Activated T-cell treated with anti-CD3 and anti-CD28 coated beads for 48 hours (primary cell): ENCODE measurements at places on chromosomes 2 and 18.
A peak's percentile ranks its signal among the peaks of the same experiment; 100 is the strongest.

GRCh38 chr18:5420906-5421305 is 122.9 kb downstream of the EPB41L3 start:
- DNase-seq, result no peak

DNA sequence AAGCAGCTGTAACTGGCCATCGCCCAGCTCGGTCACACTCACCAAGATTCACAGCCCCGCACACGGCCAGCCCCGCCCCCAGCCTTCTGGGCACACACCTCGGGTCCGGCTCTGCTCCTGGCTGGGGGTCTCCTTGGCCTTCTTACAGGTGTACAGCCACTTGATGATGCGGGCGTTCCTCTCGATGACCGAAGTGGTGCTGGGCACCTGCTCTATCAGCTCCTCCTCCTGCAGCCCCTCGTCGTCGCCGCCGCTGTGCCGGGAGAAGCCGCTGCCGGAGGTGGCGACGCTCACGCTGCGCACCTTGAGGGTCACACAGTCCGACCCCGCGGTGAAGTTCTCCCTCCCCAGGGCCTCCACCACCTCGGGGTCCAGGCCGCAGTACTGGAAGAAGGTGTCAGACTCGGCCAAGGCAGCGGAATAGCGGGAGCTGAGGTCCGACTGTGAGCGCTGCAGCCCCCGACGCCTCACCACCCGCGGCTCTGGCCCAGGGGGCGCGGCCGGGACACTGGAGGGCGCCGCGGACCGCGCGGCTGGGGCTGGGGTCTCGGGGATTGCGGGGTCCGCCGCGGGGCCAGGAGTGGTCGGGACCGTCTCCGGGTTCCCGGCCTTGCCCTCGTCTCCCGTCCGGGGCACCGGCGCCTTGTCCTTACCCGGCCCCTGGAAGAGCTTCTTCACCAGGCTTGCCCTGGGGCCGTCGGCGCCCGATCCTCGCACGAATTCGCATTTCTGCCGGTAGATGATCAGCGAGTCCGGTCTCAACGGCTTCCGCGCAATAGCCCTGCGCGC is 769 bp downstream of the FAM110C start:
- no peak for DNase-seq

DNA sequence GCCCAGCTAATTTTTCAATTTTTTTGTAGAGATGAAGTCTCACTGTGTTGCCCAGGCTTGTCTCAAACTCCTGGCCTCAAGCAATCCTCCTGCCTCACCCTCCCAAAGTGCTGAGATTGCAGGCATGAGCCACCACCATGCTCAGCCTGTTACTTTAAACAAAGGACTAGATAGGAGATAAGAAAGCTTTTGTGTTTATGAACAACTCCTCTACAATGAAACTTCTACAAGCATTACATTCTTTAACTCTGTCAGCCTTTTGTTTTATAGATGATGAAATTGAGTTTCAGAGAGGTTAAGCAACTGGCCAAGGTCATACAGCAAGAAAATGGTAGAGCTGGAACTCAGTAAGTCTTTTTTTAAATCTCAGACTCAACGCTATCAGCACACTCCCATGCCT is 22.7 kb downstream of the ALPK2 start:
- DNase-seq, result no peak

DNA sequence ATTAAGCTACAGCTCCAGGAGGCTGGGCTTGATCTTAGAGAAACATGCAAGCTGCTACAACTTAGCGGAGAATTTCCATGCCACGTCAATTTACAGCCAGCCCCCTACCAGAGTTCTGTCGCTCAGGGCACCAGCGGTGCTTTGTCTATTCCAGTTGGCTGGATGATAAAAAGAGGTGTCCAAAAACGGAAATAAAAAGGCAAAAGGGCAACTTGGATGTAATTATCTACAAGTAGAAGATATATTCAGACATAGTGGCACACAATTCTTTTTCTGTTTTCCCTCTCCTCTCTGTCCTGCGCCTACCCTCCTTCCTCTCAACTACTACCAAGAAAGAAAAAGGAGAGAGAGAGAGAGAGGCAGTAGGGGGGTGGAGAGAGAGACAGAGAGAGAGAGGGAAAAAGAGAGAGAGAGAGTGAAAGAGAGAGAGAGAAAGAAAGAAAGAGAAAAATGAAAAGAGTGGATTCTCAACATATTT is 363 bp upstream of the RFTN2 start:
- DNase-seq, result no peak

GRCh38 chr18:44245019-44245418 is 435.7 kb upstream of the SETBP1 start:
- DNase-seq, result no peak

- DNase-seq, result peak; percentile 65
These were observed 673 bp upstream of the SMCHD1 start for GRCh38 chr18:2654928-2655177.

DNA sequence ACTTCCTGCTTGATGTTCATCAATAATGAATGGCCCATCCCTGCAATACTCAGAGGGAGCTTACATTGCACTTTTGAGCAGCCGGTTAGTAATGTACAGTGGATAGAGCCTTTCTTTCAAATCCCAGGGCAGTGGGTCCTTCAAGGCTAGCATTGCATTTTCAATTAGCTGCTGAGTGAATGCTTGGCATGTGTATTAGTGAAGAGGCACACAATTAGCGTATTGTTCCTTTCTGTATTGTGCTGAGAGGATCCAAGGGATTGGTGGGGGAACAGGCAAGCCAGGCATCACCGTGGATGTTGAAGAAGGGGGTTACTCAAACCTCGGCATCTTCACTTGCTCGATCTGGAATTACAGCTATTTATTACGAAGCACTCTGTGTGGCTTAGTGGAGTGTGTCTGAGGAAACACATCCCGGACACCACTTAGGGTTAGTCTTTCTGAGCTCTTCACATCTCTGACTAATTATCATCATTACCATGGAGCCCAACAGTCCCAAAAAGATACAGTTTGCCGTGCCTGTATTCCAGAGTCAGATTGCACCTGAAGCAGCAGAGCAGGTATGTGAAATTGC is at the start of gene PPP1R1C:
PPP1R1C (plus strand) TSS at position 222 of the 574 bp plus-strand sequence; CDS start at position 480, 258 bp downstream.
- DNase-seq, result no peak

DNA sequence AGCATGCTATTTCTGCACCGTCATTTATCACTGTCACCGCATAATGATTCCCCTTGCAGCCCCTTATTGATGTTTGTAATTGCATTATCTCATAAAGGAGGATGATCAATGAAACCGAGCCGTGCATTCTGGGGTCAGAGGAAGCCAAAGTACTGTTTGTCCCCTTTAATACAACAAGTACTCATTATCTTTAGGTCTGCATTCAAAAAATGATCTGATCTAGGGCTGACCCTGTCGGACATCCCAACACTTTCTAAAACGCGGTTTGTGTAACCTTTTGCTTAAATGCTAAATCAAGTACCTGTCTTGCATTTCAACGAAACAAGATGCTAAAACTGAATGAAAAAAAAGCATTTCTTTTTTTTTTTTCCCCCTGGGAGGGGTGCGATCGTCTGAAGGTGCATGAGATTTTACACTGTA is 143.8 kb downstream of the MEIS1 start:
- no peak for DNase-seq

DNA sequence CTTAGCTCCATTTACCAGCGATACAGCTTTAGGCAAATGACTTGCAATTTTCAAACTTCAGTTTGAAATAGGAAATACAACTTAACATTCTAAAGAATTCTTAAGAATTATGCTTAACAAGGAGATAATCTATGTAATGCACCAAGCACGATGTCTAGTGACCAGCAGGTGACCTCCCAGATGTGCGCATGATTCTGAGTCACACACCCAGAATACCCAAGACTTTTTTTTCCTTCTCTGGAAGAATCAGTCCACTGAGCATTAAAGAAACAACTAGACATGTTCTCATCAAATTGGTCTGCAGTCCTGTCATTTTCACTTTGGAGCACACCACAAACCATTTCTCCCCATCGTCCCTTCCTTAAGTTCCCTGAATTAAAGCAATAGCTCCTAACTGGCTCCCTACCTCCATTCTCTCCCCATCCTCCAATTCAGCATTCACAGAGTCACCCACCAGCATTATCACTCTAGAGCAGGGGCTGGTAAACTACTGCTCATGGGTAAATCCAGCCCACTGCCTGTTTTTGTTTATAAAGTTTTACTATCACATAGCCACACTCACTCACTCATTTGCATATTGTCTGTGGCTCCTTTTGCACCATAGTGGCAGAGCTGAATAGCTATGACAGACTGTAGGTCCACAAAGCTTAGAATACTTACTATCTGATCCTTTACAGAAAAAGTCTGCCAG is 13.2 kb downstream of the EVA1A start:
- no peak for DNase-seq

DNA sequence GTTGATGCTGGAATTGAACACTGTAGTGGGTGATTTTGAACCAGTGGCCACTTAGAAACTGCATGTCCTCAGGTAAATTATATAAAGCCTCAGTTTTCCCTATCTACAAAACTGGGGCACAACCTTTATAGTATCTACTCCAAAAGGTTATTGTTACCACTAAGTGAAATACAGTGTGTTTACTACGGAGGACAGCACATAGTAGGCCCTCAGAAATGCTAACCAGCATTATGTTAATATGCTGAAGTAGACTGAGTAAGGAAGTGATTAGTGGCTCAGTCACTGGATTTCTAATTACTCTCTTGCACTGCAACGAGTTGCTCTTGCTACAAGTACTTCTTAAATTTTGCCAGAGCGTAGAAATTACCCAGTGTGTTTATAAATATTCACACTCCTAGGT is 139.5 kb downstream of the HAUS1 start:
- DNase-seq, result no peak

- no peak for DNase-seq
These were observed 56.7 kb downstream of the ABCB11 start for GRCh38 chr2:168974428-168974827.

GRCh38 chr2:63218800-63219526 is 168.3 kb downstream of the OTX1 start:
- DNase-seq, result no peak

GRCh38 chr2:78237704-78238103 is 715.5 kb upstream of the LRRTM4 start:
- no peak for DNase-seq

DNA sequence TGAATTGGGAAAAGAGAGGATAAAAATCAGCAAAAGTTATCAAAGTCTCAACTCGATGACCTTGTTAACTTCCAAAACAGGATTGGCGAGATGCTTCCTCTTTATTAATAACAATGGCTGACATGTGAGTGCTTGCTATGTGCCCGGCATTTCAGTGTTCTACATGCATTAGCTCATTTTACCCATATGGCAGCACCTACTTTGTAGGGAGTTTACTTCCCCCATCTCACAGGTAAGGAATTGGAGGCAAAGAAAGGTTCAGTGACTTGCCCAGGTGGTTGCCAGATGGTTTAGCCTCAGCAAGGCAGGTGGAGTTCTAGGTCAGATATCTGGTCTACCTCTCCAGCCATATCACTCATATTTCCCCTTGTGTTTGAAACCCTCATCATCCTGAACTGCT is 12.4 kb downstream of the TFCP2L1 start:
- no peak for DNase-seq

- DNase-seq, result no peak
These were observed 57.8 kb upstream of the TXNDC2 start for GRCh38 chr18:9827793-9828505.

GRCh38 chr2:4965556-4966320 is 726.4 kb upstream of the SOX11 start:
- no peak for DNase-seq

- no peak for DNase-seq
These were observed 32.4 kb upstream of the YWHAQ start for GRCh38 chr2:9663008-9663879.

- no peak for DNase-seq
These were observed 13.3 kb upstream of the PPP4R1 start for GRCh38 chr18:9627642-9628041.

- peak; percentile 58 for DNase-seq
These were observed 475 bp downstream of the B3GNT2 start for GRCh38 chr2:62196278-62196901.

DNA sequence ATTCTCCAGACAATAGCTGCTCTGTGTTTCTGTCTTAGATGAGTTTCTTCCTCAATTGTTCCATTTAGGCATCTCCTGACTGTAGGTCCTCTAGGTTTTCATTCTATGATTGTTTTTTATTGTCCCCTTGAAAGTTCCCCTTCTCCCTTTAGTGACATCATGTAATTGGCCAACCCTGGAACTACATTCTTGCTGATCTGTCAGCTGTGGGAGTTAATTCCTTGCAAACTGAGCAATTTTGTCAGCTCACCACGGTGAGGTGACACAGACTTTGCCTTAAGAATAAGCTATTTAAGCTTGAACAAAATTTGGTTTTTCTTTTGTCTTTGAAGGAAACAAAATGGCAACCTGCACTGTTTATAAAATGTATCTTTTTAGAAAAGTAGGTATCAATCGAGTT is 95.9 kb downstream of the TXNL1 start:
- no peak for DNase-seq

- no peak for DNase-seq
These were observed 81.5 kb upstream of the STON1 start for GRCh38 chr2:48448274-48449061.
